ENCODE measurements at places on chromosomes 5 and 9. TPM values are rescaled to one million over a fixed set of nuclear protein-coding genes. Genes with fewer than 3 reads are reported as not detected.
A peak's percentile ranks its signal among the peaks of the same experiment; 100 is the strongest.

The GIN1 gene
- total RNA-seq, result 4.9 TPM

DNA sequence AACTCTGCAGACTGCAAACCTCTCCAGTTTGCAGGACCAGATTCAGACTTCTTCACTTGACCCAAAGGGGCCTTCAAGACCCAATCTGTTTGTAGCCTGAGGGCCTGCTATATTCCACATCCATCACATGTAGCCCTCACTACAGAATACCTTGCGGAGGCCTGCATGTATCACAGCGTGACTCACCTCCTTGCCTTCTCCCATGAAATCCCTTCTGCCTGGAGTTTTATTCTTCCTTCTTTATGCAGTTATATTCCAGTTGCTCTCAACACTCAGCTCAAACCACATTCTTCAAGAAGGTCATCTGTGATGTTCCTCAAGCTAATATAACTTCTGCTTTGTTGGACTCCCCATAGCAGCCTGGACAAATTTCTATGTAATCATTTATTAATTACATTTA lies 198.5 kb upstream of the PTGER4 start:
- H3K27me3 ChIP-seq, result no peaks in the 10 kb centered on the region
- H3K27ac ChIP-seq, result no peak overlapping the region
- H3K36me3 ChIP-seq, result no peaks in the 10 kb centered on the region
- no peak for DNase-seq

The CATSPER3 gene
- total RNA-seq, result 0.44 TPM

DNA sequence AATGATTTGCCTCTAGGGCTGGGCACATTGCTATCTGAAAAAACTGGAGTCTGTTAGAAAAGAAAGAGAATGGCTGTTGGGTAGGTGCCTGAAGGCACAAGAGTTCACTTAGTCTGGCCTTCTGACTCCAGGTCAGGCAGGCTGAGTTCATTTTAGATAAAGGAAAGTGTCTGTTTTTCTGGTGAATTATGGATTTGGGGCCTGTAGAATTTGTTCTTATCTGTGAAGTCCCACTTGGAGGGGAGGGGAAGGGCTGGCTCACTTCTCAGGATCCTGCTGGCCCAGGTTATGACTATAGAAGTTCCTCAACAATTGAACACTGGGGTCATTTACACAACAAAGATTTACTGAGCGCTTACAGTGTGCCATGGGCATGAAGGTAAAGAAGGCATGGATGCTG lies 11.5 kb upstream of the SEPTIN8 start:
- no peaks in the 10 kb centered on the region for H3K4me1 ChIP-seq
- DNase-seq, result no peak
- no peak overlapping the region for H3K4me3 ChIP-seq
- H3K27me3 ChIP-seq, result no peaks in the 10 kb centered on the region
- H3K36me3 ChIP-seq, result no peaks in the 10 kb centered on the region

The ANKDD1B gene
- 0.66 TPM for total RNA-seq

GRCh38 chr5:38420246-38420645 lies 136.2 kb downstream of the LIFR start:
- no peaks in the 10 kb centered on the region for H3K4me1 ChIP-seq
- H3K36me3 ChIP-seq, result no peaks in the 10 kb centered on the region
- H3K4me3 ChIP-seq, result no peak overlapping the region
- no peak overlapping the region for H3K27ac ChIP-seq

GRCh38 chr5:87061046-87061445 lies 206.6 kb upstream of the RASA1 start:
- no peaks in the 10 kb centered on the region for H3K27me3 ChIP-seq
- H3K27ac ChIP-seq, result no peak overlapping the region
- H3K4me1 ChIP-seq, result no peaks in the 10 kb centered on the region
- no peak for DNase-seq

DNA sequence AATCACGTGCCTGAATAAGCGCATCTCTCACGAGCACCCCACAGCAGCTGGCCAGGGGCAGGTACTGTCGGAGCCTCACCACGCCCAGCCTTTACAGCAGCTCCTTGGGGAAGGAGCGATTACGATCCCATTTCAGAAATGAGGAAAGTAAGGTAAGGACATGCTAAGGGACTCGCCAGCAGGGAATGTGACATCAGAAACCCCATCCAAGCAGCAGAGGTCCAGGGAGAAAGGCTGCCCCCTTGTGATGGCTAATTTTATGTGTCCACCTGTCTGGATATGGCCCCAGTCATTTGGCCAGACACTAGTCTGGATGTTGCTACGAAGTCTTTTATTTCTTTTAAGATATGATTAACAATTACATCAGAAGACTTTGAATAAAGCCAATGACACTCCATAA lies 77.3 kb downstream of the UBE2QL1 start:
- H3K36me3 ChIP-seq, result no peaks in the 10 kb centered on the region
- no peak overlapping the region for H3K4me3 ChIP-seq
- H3K27ac ChIP-seq, result no peak overlapping the region
- no peaks in the 10 kb centered on the region for H3K27me3 ChIP-seq
- no peak for DNase-seq

DNA sequence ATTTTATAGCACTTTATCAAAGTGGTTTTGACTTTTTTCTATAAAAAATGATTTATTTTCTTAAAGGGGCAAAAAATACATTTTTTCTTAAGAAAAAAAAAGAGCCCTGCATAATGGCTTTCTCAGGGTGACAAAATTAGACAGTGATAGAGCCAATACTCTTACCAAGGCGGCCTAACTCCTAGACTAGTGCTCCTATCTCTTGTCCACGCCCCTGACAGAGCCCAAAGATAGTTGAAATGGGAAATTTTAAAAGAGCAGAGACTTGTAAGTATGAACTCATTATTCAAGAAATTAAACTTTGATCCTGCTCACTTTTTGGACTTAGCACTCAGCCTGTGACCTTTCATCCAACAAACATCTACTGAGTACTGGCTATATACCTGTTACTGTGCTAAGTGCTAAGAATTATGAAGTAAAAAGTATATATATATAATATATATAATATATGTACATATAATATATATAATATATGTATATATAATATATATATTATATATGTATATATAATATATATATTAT lies 1.2 kb downstream of the INVS start:
- peaks cover 3% of the 10 kb centered on the region for H3K4me1 ChIP-seq
- H3K27me3 ChIP-seq, result no peaks in the 10 kb centered on the region
- peaks cover 8% of the 10 kb centered on the region for H3K36me3 ChIP-seq
- H3K4me3 ChIP-seq, result peak overlapping the region; percentile 90
- H3K27ac ChIP-seq, result peak overlapping the region; percentile 92
- no peak for DNase-seq

GRCh38 chr5:66869347-66869746 lies 273.2 kb downstream of the MAST4 start:
- no peaks in the 10 kb centered on the region for H3K36me3 ChIP-seq
- no peak overlapping the region for H3K27ac ChIP-seq
- no peak for DNase-seq

The SPATA31D3 gene
- total RNA-seq, result not detected

DNA sequence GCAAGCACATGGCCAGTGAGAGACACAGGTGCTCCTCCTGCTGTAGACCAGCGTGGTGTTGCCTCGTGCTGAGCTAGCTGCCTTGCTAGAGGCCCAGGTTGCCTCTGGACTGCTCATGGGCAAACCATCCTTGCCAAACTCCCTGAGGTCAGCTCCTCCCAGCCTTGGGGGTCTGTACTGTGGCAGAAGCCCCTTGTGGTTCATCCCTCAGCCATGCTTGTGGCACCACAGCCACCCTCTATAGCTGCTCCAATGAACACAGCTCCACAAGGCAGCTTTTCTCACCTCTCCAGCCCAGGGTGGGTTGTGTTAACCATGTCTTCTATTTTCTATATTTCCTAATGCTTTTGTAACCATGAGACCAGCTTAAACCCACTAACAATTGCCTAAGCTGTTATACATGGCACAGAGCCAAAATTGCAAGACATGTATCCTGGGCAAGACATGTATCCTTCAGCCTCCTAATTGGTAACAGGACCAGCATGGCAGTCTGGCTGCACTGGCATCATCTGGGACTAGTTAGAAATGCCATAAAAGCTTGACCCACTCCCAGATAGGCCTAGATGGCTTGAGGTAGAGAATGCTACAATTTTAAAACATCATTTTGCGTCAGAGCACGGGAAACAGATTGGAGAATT lies 183.1 kb upstream of the S1PR3 start:
- no peak overlapping the region for H3K4me3 ChIP-seq
- H3K27ac ChIP-seq, result no peak overlapping the region
- H3K36me3 ChIP-seq, result no peaks in the 10 kb centered on the region
- H3K4me1 ChIP-seq, result no peaks in the 10 kb centered on the region
- no peak for DNase-seq

GRCh38 chr9:133275105-133276000 lies at the start of gene ABO:
Gene ABO (minus strand): TSS chr9:133275201.
- DNase-seq, result no peak
- no peaks in the 10 kb centered on the region for H3K4me1 ChIP-seq
- H3K27me3 ChIP-seq, result peaks cover 3% of the 10 kb centered on the region
- H3K27ac ChIP-seq, result peak within 1 kb of the TSS; percentile 80
- H3K4me3 ChIP-seq, result peak within 1 kb of the TSS; percentile 52
- no peaks in the 10 kb centered on the region for H3K36me3 ChIP-seq

The SLC36A3 gene
- not detected for total RNA-seq

GRCh38 chr5:133467335-133467779 lies 145.0 kb downstream of the FSTL4 start:
- no peaks in the 10 kb centered on the region for H3K4me1 ChIP-seq
- DNase-seq, result no peak
- H3K36me3 ChIP-seq, result no peaks in the 10 kb centered on the region
- no peak overlapping the region for H3K27ac ChIP-seq

DNA sequence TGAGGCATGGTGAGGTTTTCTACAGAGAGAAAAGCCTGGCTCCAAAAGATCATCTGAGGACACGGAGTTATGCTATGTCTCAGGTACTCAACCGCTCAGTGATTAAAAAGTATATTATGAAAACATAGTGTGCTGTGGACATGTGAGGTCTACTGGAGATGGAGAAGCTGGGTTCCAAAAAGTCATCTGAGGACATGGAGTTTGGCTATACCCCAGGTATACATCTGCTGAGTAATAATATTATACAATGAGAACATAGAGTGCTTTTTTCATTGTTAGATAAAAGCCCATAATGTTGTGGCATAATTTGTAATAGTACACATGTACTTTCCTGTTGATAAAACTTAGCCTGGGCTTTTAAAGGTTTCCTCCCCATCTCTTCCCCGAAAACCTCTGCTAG lies 70.7 kb upstream of the SHISAL2B start:
- no peaks in the 10 kb centered on the region for H3K27me3 ChIP-seq
- DNase-seq, result no peak
- H3K4me3 ChIP-seq, result no peak overlapping the region
- H3K36me3 ChIP-seq, result no peaks in the 10 kb centered on the region
- H3K27ac ChIP-seq, result no peak overlapping the region
- H3K4me1 ChIP-seq, result no peaks in the 10 kb centered on the region

DNA sequence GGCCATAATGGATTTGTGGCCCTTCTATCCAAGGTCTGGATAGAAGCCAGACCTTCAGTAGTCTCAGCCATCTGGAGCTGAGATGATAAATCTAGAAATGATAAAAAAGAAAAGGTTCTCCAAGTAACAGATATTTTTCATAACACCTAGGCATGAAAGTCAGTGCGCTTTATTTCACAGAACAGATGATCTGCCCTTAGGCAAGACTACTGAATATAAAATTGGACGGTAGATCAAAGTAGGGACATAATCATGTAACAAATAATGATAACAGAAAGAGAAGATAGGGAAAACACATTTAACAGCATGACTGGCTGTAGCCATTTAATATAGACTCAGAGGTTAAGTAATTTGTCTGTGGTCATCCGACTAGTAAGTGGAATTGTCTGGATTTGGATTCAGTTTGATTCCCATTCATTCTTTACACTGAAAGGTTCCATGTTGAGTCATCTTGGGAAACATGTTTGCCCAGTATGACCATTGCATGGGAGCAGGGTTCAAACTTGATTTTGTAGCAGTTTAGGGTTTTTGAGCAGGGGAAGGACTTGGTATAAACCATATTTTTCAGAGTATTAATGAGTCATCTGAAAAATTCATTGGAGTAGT lies 4.1 kb upstream of the CAVIN4 start:
- H3K4me1 ChIP-seq, result no peaks in the 10 kb centered on the region
- DNase-seq, result no peak
- no peak overlapping the region for H3K4me3 ChIP-seq
- H3K36me3 ChIP-seq, result no peaks in the 10 kb centered on the region
- no peaks in the 10 kb centered on the region for H3K27me3 ChIP-seq

DNA sequence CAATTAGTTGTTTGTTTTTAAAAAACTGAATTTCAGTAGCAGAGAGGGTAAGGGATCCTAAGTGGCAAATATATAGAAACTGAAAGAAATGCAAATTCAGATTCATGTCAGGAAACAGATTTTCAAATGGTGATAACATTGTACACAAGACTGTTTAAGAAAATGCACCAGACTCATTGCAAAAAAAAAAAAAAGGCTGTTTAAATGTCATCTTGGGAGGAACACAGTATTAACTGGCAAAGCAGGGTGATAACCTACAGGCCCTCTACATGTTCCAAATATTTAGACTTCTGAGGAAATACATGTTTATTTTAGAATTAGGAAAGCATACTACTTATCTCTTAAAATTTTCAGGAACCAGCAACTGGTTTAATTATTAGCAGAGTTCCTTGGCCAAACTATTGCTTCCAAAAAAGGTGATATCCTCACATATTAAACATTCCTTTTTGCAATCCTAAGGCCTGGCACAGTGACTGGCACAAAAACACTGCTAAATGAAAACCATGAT lies 114.5 kb downstream of the TSSK1B start:
- H3K36me3 ChIP-seq, result no peaks in the 10 kb centered on the region
- no peaks in the 10 kb centered on the region for H3K4me1 ChIP-seq
- no peak overlapping the region for H3K27ac ChIP-seq
- no peak overlapping the region for H3K4me3 ChIP-seq
- DNase-seq, result no peak
- H3K27me3 ChIP-seq, result no peaks in the 10 kb centered on the region

DNA sequence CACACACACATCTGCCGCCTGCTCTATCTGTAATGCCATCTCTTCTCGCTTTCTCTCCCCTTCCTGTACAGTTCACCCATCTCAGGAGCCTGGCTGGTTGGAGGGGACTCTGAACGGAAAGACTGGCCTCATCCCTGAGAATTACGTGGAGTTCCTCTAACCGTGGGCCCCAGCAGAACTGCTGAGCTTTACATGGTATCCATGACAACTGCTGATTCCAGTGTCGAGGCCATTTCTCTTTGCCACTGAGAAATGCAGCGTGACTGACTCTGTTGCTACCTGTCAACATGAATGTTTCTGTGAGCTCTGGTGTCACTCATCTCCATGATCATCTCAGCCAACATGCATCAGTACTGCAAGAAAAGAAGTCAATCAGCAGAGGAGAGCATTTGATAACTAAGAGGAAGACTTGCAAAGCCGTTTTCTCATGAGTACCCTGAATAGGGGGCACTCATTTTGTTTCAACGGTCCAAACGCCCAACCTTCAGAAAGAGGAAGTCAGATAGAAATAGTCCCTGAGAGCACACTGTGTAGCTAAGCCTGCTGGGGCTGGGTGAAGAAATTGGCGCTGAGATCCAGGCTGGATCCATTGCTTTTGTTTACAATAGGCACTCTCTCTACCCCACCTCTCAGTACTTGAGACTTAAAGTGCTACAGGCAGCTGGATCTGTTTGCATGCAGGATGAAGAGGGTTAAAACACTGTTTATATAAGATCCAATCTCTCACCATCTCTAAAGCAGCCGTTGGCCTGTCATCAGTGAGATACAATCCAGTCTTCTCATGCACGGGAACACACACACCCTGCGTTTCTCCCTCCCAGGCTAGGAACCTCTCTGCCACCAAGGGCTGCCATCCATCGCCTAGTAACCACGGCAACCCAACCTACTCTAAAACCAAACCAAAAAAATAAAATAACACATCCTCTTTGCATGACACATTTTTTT lies 180.9 kb downstream of the NR3C1 start:
- H3K4me3 ChIP-seq, result no peak overlapping the region
- no peaks in the 10 kb centered on the region for H3K4me1 ChIP-seq
- H3K27ac ChIP-seq, result no peak overlapping the region
- no peaks in the 10 kb centered on the region for H3K36me3 ChIP-seq
- H3K27me3 ChIP-seq, result no peaks in the 10 kb centered on the region
- no peak for DNase-seq

Measured in breast epithelium (tissue), 4 donors.